ENCODE measurements at places on chromosomes 6 and 20.

GRCh38 chr6:137848672-137849071, 18.4 kb upstream of the TNFAIP3 start:
- no peaks in the 10 kb centered on the region for H3K27me3 ChIP-seq
- no peak overlapping the region for H3K4me3 ChIP-seq
- no peak for DNase-seq

DNA sequence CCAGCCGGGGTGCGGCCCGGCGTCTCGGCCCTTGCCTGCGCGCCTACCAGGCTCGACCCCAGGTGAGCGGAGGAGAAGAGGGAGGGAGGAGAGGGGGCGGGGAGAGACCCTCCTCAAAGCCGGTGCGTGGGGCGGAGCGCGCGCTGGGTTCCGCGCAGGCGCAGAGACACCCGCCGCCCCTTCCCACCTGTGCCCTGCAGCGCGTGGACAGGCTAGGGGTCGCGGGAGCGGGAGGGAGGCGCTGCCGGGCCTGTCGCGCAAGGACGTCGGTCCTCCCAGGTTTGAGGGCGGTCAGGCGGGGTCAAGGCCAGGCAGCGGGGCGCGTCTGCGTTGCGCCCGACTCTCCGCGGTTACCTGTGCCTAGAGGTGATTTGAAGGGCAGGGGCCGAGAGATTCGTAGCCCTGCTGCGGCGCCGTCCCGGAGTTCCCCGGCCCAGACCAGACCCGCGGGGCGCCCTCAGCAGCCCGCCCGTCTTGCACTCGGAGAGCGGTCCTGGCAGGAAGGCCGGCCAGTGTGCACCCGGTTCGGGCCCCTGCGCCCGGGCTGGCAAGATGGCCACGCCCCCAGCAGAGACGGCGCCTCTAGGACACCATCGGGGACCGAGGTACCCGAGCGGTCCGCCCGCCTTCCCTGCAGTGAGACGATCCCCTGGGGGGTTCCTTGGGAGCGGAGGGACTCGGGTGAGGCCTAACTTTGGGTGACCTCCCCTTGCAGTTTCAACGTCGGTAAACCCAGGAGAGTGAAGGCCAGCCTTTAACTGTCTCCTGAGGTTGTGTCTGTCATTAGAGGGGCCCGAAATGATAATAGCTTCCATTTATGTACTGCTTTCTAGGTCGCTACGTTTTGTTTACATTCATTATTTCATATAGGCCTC, 546 bp downstream of the C6orf136 start:
- peak; percentile 85 for DNase-seq
- peaks cover 31% of the 10 kb centered on the region for H3K4me1 ChIP-seq
- H3K27me3 ChIP-seq = no peaks in the 10 kb centered on the region

- peaks cover 40% of the 10 kb centered on the region for H3K36me3 ChIP-seq
- H3K4me3 ChIP-seq = no peak overlapping the region
- no peak for DNase-seq
- no peak overlapping the region for H3K27ac ChIP-seq
These were observed 161.4 kb downstream of the TMEM200A start for GRCh38 chr6:130527173-130527572.

DNA sequence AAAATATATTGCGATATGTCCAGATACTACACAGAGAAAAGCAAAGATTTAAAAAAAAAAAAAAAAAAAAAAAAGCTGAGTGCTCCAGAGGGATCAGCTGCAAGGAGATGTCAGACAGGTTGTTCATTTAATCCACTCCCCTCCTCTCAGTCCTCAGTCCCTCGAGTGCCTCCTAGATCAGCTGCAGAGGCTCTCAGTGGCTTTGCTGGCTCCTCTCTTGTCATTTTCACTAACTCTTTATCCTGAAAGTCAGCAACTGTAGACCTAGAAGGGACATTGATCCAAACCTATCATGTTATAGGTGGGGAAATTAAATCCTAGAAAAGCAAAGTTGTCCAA, 61.6 kb downstream of the KIAA0319 start:
- H3K27ac ChIP-seq = no peak overlapping the region
- H3K4me3 ChIP-seq = no peak overlapping the region
- no peak for DNase-seq
- H3K27me3 ChIP-seq = peaks cover 20% of the 10 kb centered on the region
- H3K4me1 ChIP-seq = peaks cover 4% of the 10 kb centered on the region

DNA sequence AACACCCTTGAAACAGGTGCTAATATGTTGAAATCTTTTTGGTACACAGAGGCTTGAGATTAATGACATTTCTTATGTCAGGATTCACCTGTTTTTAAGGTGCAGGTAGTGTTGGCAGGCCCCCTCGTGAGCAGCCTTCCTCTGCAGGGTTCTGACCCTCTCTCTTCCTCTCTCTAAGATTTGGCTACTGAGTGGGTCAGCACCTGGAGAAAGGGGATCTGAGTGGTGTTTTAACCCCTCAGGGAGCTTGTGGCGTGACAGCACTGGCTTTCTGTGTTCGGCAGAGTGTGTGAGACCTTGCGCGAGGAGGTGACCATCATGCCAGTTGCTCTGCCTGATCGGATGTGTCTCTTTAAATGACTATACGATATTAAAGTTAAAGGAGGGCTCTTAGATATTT, 37.1 kb downstream of the HIVEP1 start:
- no peak overlapping the region for H3K27ac ChIP-seq
- no peaks in the 10 kb centered on the region for H3K27me3 ChIP-seq
- H3K4me3 ChIP-seq = no peak overlapping the region
- H3K36me3 ChIP-seq = peaks cover 18% of the 10 kb centered on the region
- no peak for DNase-seq
- H3K4me1 ChIP-seq = peaks cover 57% of the 10 kb centered on the region

GRCh38 chr6:101276066-101276465, 117.4 kb upstream of the GRIK2 start:
- H3K4me3 ChIP-seq = no peak overlapping the region
- no peaks in the 10 kb centered on the region for H3K27me3 ChIP-seq
- DNase-seq = no peak
- H3K4me1 ChIP-seq = no peaks in the 10 kb centered on the region
- no peak overlapping the region for H3K27ac ChIP-seq

- peaks cover 60% of the 10 kb centered on the region for H3K27me3 ChIP-seq
- H3K27ac ChIP-seq = no peak overlapping the region
- peak; percentile 79 for DNase-seq
- peaks cover 1% of the 10 kb centered on the region for H3K36me3 ChIP-seq
These were observed 289 bp downstream of the FOXP4 start for GRCh38 chr6:41546475-41546865.

DNA sequence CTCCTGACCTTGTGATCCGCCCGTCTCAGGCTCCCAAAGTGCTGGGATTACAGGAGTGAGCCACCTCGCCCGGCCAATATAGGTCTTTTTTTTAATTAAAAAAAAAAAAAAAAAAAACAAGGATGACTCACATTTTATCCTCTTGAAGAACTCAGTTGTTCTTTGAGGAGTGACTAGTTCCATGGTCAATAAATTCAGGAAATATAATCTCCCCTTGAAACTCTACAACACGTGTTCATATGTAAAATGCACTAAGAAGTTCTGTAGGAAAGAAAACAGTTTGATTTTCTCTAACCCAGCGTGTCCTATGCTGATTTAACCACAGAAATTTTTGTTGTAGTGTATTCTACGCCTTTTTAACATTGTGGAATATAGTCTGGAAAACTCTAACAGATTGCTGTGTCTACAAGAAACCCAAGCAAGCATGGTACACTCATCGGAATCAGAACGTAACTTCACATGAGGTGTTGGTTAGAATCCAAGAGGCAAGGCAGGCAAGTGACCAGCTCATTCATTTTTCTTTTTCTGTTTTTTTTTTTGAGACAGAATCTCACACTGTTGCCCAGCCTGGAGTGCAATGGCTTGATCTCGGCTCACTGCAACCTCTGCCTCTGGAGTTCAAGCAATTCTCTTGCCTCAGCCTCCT, 79.0 kb upstream of the ZNF217 start:
- no peak for DNase-seq
- H3K27me3 ChIP-seq = no peaks in the 10 kb centered on the region
- peaks cover 4% of the 10 kb centered on the region for H3K4me1 ChIP-seq
- H3K4me3 ChIP-seq = no peak overlapping the region

GRCh38 chr6:100210137-100211117, 216.4 kb upstream of the MCHR2 start:
- H3K36me3 ChIP-seq = no peaks in the 10 kb centered on the region
- no peaks in the 10 kb centered on the region for H3K27me3 ChIP-seq
- H3K4me1 ChIP-seq = no peaks in the 10 kb centered on the region

DNA sequence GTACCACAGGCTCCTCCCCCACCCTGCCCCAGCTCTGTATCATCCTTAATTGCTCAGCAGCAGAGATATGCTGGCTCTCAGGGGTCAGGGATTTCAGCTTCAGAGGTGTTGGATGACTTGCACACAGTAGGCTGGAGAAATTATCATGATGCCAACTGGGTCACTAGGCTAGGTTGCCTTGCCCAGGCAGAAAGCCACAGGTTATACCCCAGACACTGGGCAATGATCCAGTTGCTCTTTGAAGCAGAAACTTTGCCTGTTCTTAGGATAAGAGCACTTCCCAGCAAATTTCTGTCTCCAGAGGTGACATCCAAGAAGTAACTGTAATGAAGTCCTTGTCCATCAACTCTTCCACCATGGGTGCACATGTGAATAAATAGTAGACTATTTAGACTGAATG, 38.3 kb upstream of the SCML4 start:
- peaks cover 3% of the 10 kb centered on the region for H3K27me3 ChIP-seq
- no peaks in the 10 kb centered on the region for H3K36me3 ChIP-seq

GRCh38 chr20:54062812-54063280, 7.5 kb downstream of the BCAS1 start:
- no peaks in the 10 kb centered on the region for H3K36me3 ChIP-seq
- peaks cover 22% of the 10 kb centered on the region for H3K4me1 ChIP-seq
- no peak overlapping the region for H3K4me3 ChIP-seq
- no peak for DNase-seq

DNA sequence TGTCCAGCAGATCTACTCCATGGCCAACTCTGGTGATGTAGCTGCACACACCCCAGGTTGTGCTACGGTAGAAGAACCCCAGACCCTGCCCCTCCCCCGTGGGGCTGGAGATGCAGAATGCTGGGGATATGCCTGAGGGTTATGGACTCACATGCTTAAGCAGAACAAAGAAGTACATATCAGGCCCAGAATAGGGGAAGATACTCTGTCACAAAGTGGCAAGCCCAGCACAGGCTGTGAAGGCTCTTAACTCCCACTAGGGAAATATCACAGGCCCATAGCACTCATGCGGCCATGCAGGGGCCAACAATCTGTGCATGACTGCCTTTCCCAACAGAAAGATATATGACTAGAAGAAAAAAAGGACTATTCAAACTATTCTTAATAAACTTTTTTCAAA, 234.9 kb downstream of the KCNQ5 start:
- no peak overlapping the region for H3K27ac ChIP-seq
- H3K27me3 ChIP-seq = no peaks in the 10 kb centered on the region
- H3K4me3 ChIP-seq = no peak overlapping the region
- H3K36me3 ChIP-seq = peaks cover 3% of the 10 kb centered on the region

GRCh38 chr6:71672876-71673275, 213.5 kb upstream of the RIMS1 start:
- no peak overlapping the region for H3K27ac ChIP-seq
- no peaks in the 10 kb centered on the region for H3K4me1 ChIP-seq
- H3K4me3 ChIP-seq = no peak overlapping the region
- no peak for DNase-seq
- H3K27me3 ChIP-seq = no peaks in the 10 kb centered on the region
- no peaks in the 10 kb centered on the region for H3K36me3 ChIP-seq

DNA sequence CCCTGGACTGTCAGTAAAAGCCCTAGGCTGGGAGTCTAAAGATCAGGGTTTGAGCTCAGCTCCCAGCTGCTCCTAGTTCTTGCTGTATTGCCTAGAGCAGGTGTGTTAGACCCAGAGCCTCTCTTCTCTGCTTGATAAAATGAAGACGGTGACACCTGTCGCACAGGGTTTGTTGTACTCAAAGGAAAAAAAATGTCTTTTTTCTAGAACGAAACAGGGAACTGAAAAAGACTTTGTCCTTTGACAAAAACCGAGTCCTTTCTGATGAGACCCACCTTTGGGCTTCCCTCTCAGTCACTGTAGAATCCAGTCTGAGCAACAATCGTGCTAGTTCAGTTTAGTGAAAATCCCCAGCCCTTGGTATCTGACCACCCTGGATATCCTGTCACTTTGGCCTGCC, 102.1 kb upstream of the LAMP5 start:
- H3K4me3 ChIP-seq = no peak overlapping the region
- no peaks in the 10 kb centered on the region for H3K36me3 ChIP-seq
- H3K27ac ChIP-seq = no peak overlapping the region
- no peaks in the 10 kb centered on the region for H3K4me1 ChIP-seq
- no peak for DNase-seq

- no peak overlapping the region for H3K4me3 ChIP-seq
- no peak overlapping the region for H3K27ac ChIP-seq
- DNase-seq = no peak
- H3K36me3 ChIP-seq = peaks cover 2% of the 10 kb centered on the region
- H3K27me3 ChIP-seq = no peaks in the 10 kb centered on the region
- H3K4me1 ChIP-seq = peaks cover 18% of the 10 kb centered on the region
These were observed 104.7 kb upstream of the TMEM170B start for GRCh38 chr6:11432713-11433450.

DNA sequence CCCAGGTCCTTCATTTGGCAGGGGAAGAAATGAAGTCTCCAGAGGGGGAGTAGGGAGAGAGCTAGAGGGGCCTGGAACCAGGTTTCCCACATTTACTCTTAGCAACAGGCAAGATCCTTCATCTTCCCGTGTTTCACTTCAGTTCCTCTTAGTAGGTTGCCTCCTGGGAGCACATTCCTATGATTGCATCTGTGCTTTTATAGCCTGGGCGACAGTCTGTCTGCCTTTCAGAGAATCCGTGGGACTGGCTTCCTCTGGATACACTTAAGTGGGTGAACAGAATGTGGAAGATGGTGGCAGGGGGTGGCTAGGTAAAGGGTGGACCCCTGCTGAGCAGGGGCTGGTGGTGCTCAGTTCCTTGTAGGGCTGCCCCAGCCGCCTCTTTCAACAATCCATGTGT, 33.4 kb downstream of the STK35 start:
- no peak overlapping the region for H3K4me3 ChIP-seq
- peaks cover 4% of the 10 kb centered on the region for H3K36me3 ChIP-seq
- DNase-seq = no peak
- no peak overlapping the region for H3K27ac ChIP-seq
- H3K27me3 ChIP-seq = no peaks in the 10 kb centered on the region

- no peaks in the 10 kb centered on the region for H3K36me3 ChIP-seq
- no peak overlapping the region for H3K27ac ChIP-seq
- H3K4me3 ChIP-seq = no peak overlapping the region
- DNase-seq = no peak
- H3K27me3 ChIP-seq = no peaks in the 10 kb centered on the region
These were observed 97.2 kb downstream of the KIF16B start for GRCh38 chr20:16476032-16476431.

DNA sequence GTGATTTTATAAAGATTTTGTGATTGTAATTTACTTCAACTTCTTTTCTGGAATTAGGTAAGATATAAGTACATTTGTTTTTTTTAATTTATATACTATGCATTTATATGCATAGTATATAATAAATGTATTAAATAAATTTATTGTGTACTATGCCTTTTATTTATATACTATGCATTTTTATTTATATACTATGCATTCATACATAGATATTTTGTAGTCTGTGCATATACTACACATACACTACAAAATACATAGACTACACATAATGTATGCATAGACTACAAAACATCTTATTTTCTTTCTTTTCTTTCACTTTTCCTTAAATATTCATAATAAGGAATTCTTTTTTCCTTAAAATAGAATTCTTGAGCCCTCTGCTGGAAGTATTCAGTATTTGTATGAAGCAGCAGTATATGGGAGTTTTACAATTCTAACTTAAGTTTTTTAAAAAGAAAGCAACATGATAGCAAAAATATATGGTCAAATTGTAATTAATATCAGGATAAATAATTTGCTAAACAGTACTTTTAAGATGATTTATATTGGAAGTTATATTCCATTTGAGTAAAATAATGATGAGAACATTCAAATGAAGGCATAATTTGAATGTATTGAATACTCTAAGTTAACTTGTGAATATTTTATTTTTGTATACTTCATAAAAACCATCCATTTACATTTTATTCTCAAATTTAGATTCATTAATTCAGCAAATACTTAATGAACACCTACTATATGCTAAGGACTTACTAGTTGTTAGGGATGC, 129.3 kb downstream of the KLHL32 start:
- H3K27ac ChIP-seq = no peak overlapping the region
- H3K4me1 ChIP-seq = peaks cover 8% of the 10 kb centered on the region
- no peaks in the 10 kb centered on the region for H3K36me3 ChIP-seq

Data from activated naive CD8-positive, alpha-beta T cell treated with anti-CD3 and anti-CD28 coated beads, Interleukin-2, amount 10 ng/mL, durations not matched to agents 7 days and 5 days (primary cell).